ENCODE measurements at places on chromosomes 5 and 9. TPM values are rescaled to one million over a fixed set of nuclear protein-coding genes. Genes with fewer than 3 reads are reported as not detected.

The LMNB1 gene
- 95.8 TPM for total RNA-seq

The PCDHB1 gene
- not detected for total RNA-seq

The ZDHHC21 gene
- total RNA-seq: 7.0 TPM

The SH3RF2 gene
- total RNA-seq: 0.20 TPM

The GRIN3A gene
- total RNA-seq: not detected
